MCF 10A (cell line): ENCODE measurements at places on chromosomes 5 and 9.

GRCh38 chr5:169248550-169248949 lies 52.4 kb downstream of the SLIT3 start:
- DNase-seq: no peak

DNA sequence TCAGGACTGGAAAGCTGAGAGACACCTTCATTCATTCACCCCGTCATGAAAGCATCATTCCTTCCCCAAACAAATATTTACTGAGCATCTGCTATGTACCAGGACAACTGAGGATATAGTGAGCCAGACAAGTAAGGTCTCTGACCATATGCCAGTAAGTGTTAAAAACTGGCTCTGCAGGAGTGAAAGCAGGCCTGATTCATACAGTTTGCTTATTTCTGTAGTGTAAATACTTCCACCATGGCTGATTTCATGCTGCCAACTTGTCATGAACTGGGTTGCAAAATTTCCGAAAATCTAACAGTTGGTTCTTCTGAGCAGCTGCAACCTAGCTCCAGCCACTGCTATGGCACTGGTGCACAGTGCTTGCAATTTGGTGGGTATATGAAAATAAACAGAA lies 68.1 kb downstream of the YIPF5 start:
- DNase-seq: no peak

DNA sequence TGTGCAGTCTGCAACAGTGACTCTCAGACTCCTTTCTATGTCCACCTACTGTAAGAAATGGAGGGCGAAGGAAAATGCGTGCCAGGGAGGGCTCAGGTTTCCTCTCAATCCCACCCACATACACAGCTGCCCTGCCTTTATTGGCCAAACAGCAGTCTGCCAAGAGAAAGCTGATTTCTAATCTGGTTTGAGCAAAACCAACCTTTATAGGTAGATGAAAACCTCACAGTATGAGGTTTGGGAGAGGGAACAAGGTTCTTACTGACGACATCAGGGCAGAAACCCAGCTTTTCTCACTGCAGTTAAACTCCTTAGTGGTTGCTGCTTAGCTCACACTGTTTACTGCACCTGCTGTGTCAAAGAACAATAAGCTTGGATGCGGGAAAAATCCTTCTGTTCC lies 152.3 kb upstream of the KLF9 start:
- no peak for DNase-seq

DNA sequence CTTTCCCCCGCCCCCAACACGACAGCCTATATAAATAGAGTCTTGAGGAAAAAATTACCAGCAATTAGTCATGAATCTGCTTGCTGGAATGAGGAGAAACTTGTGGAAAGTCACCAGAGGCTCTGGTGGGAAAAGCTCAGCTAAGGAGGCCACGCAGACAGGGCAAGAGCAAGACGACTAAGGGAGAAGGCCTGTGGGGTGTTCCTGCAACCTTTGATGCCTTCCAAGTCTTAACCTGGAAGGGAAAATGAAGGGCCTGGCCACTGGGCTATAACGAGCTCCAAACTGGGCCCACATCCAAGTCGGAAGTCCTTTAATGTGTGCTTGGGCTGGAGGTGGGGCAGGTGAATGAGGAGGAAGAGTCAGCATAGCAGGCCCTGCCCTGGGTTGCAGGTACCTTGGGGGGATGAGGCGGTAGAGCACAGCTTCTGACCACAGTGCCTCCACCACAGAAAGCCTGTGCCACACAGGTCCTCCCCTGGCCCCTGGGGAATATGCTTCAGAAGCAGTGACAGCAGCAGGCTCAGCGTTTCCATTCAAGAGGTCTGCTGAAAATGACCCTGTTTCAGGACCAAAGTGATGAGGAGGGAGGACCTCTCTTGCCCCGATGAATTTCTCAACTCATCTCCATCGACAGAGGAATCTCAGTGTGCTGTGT lies 92.8 kb upstream of the LRRTM2 start:
- peak; percentile 26 for DNase-seq

GRCh38 chr5:80977764-80978163 lies 17.6 kb downstream of the RASGRF2 start:
- DNase-seq: no peak

GRCh38 chr9:4725706-4726442 lies 15.1 kb downstream of the AK3 start:
- no peak for DNase-seq

DNA sequence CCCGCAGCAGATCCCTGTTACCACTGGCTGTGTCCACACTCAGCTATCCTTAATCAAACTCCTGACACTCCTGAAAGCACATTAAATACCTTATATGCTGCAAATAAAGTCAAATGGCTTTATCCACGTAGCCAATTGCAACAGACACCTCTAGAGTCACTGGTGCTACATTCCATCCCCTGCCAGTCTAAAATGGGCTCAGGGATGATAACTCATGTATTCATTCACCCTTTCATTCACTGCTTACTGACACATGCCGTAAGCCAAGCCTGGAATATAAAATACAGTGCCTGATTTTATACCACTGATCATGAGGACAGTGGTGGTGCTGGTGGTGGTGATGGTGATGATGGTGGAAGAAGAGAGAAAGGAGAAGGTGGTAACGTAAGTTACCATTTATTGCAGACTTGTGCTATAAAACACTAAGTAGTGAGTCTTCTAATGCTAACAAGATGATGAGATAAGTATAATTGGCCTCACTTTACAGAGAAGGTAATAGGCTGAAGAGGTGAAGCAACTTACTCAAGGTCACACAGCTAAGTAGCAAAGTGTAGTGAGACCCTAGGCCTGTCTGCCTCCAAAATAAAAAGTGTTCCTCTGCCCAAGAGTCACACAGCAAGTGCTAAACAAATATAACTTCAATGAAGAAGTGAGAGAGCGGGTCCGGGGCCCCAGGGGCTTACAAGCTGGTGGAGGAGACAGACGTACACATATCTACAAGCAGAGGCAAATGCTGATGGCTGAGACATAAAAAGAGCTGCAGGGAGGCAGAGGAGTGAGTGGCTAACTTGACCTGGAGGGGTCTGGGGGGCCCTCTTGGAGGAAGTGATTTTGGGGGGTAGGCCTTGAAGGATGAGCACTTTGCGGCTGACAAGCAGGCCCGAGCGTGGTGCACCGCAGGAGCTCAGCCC lies 1.2 kb downstream of the TTLL11 start:
- no peak for DNase-seq

- peak; percentile 5 for DNase-seq
Measured at GRCh38 chr5:92337772-92338234, 954.7 kb upstream of the ARRDC3 start.

- DNase-seq: peak; percentile 85
Measured at GRCh38 chr5:72818866-72819534, 2.5 kb downstream of the TNPO1 start.

DNA sequence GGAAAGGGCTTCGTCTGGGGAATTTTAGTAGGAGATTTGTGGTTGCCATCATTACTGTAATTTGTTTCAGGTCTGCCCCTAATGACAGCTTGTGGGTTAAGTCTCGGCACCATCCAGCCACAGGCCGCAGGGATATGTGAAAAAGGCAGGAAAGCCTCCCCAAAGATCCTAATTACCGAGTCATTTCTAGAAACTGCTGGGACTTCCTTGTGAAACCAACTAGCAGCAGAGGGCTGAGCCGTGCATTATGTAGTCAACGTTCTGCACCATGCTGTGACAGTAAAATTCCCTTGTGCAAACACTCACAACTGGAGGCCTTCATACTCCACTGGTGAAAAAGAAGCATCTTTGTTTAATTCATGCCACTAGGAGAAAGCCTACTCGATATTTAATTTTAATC lies 230.3 kb downstream of the MPDZ start:
- no peak for DNase-seq

DNA sequence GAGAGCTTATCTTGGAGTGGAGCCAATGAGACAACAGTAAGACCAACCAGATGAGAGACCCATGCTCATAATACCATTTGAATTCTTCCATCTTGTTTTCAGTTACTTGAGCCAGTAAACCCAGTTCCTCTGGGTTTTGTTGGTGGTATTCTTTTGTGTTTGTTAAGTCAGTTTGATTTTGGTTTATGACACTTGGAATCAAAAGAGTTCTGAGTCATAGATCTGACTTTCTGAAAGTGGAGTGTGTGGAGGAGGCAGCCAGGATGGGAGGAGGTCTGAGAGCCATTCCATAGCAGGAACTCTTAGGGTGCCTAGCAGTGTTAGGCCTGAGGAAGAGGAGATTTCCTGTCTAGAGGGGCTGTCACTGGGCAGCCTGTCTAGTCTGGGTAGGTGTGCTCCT lies 24.6 kb upstream of the PANK3 start:
- no peak for DNase-seq

DNA sequence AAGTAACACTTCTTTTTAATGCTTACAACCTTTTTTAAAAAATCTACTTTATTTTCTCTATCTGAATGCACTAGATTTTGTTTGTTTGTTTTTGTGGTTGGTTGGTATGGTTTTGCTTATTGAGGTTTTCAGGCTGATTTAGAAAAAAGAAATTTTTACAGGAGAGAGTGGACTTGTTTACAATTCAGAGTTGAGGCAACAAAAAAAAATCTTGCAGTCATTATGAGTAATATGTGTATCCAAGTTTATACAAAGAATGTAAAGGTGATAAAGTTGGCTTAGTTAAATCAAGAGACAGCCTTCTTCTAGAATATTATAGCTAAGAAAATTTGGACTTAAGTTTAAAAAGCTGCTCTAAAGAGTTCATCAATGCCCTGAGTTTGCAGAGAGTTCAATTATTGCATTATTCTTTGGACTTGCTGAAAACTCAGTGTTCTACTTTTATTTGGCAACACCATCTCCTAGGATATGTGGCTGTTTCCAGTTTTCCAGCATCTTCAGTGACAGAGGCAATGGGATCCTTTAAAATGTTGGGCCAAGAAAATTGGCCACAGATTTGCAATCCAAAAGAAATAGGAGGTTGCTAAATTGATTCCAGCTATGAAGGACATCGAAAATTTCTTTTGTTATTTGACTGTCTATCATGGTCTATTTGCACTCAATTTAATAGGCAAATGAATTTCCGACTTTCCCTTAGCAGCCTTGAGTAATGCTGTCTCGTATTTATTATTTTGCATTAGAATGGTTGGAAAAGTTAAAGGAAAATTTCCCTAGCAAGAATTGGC lies 10.7 kb downstream of the STK32A start:
- DNase-seq: no peak

DNA sequence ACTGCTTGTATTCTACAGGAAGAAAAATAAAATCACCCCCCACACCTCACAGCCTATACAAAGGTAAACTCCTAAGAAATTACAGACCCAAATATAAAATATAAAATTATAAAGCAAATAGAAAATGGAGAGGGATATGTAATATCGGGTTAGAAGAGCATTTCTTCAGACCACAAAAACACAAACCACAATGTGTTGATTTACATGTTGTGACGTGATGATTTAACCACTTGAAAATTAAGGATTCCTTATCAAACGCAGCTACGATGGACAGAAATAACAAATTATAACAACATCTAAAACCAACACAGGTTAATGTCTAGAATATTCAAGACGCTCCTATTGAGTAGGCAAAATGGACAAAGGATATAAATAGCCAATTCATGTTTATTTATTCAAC lies 26.3 kb downstream of the SSBP2 start:
- DNase-seq: no peak

DNA sequence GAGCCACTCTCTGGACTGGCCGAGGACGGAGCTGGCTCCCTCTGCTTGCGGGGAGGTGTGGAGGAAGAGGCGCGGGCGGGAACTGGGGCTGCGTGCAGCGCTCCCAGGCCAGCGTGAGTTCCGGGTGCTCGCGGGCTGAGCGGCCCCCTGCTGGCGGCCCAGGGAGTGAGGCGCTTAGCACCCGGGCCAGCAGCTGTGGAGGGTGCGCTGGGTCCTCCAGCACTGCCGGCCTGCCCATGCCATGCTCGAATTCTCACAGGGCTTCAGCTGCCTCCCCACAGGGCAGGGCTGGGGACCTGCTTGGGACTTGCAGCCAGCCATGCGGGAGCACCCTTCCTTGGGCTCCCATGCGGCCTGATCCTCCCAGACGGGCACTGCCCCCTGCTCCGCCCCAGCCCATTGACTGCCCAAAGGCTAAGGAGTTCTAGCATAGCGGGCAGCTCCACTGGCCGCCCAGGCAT lies 416.9 kb downstream of the MRPS30 start:
- DNase-seq: no peak

DNA sequence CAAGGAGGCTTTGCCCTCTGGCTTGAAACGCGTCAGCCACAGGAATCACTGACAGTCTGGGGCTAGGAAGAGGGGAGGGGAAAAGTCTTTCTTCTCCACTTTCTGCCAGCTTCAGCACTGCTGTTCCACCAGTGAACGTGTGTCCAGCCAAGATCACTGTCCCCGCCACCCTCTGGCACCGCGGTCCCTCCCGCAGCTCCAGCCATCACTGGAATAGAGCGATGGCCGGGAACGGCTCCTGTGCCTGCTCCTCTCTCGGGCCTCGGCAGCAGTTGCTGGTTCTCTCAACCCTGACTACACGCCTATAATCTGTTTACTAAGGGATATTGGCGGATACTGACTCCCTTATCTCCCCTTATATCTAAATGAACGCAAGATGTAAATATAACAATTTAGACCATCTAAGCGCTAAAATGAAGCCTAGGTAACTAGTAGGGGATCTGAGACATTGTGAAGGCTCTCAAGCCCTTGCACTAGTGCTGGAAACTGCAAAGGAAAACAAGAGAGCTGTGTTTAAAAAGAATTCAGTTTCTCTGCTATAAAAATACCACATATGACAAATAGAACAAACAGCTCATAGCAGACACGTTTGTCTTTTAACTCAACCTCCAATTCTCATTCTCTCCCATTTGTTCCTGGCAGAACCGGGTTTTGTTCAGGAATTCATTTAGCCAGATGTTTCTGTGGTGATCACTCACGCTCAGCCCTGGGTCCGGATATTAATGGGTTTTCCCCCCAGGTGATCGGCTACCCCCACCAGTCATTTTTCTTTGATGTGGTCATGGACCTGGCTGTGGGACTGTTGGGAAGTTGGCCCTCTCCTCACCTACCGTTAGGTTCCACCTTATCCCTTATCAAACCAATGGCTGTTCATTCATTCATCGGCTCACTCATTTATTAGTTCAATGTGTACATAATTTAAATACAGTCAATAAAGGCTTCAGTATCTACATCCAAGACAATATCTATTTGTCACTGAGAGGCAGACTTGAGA lies 149.8 kb downstream of the MED10 start:
- no peak for DNase-seq

GRCh38 chr5:132608107-132608506 lies 49.9 kb upstream of the IL13 start:
- no peak for DNase-seq

GRCh38 chr5:151463137-151464029 lies 16.0 kb downstream of the SLC36A1 start:
- DNase-seq: no peak

- DNase-seq: no peak
Measured at GRCh38 chr5:168790671-168791250, 211.6 kb upstream of the PANK3 start.

DNA sequence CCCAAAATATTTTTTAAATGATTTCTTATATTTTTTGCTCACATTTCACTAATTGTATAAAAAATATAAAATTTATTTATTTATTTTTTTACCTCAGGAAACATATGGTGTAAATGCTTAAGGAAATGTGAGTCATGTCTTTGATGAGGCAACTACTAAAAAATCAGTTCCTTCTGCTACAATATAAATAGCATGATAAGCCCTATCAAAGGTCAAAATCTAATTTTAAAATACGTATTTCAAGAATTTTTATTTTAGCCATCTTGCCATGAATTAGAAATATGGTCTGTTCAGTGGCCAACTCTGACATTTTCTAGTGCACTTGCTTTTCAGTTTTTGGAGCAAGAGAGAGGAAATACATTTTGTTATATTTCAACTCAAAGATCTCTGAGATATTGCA lies 50.5 kb downstream of the PDE4D start:
- DNase-seq: no peak

GRCh38 chr5:138369706-138370105 lies 17.2 kb downstream of the KDM3B start:
- no peak for DNase-seq
